Dermis blood vessel endothelial cell (primary cell): ENCODE measurements at places on chromosomes 3 and 15. TPM values are rescaled to one million over a fixed set of nuclear protein-coding genes. Genes with fewer than 3 reads are reported as not detected.

Gene TM4SF1
- 921 and 1,047 TPM in 2 replicates for total RNA-seq

Gene CERS3
- total RNA-seq, result not detected in 2 replicates

Gene GABRG3
- not detected in 2 replicates for total RNA-seq

Gene CPA3
- 0.68 TPM in 1 of 2 replicates, not detected in the other for total RNA-seq

Gene OR5K2
- not detected in 2 replicates for total RNA-seq

Gene BUB1B
- 12.8 and 39.7 TPM in 2 replicates for total RNA-seq

Gene EPHB3
- under 0.01 and 0.23 TPM in 2 replicates for total RNA-seq
